ENCODE measurements at places on chromosomes 7 and 10.

DNA sequence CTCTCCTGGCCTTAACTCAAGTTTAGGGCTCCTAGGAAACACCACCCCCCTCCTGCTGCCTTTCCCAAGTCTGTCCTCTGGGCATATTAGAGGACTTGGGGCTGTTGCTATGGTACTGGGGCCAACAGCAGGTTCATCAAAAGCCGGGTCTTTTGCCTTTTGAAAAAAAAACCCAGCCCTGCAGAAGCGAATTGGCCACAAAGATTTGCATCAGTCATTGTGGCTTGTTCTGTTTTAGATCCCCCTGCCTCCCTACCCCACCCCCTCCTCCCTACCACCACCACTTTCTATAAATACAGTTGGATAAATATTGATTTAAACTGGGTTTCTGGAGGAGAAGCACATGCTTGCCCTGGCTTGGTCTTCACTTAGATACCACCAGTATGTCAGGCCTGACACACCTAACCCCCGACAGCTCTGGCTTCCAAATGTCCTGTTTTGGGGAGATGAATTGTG lies 7.0 kb downstream of the MXI1 start:
- no peak for DNase-seq

DNA sequence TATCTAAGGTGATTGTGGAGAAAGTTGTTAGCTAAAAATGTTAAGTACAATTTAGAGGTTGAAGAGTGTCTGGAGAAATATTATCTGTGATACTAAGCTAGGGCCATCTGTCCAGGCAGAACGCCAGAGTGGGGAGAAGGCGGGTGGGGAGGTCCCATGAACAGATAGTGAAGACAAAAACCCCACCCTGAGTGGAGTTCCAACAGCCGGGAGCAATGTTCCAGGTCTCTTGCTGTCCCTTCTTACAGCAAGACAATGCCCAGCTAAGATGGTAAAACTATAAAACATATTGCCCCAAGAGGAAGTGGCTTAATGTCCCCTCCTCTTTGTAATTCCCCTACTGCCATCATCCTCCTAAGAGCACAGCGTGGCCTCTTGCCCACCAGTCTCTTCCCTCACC lies 10.4 kb upstream of the IL15RA start:
- DNase-seq = no peak

- DNase-seq = no peak
Observed at GRCh38 chr10:107022600-107023354, 141.7 kb downstream of the SORCS1 start.

GRCh38 chr10:112858986-112859651 lies 90.9 kb upstream of the TCF7L2 start:
- DNase-seq = no peak

Measured in activated CD8-positive, alpha-beta memory T cell treated with anti-CD3 and anti-CD28 coated beads, Interleukin-2, amount 50 U/mL, for 4 hours (primary cell).